ENCODE measurements at places on chromosomes 5 and 9.

DNA sequence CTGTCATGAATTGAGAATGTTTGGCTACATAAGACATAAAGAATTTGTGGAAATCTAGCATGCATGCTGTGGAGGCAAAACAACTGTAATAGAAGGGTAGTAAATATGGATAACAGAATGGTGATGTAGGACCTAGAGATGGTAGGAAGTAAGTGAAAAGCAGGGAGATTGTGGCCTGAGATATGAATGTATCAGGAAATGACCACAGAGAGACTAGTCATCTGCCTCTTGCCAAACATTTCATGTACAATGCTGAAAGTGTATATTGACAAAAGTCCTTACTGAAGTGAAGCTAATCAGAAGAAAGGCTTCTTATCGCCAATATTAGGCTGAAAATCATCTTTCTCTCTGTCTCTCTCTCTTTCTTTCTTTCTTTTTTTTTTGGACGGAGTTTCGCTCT is 873.1 kb upstream of the CTNND2 start:
- no peak for DNase-seq

DNA sequence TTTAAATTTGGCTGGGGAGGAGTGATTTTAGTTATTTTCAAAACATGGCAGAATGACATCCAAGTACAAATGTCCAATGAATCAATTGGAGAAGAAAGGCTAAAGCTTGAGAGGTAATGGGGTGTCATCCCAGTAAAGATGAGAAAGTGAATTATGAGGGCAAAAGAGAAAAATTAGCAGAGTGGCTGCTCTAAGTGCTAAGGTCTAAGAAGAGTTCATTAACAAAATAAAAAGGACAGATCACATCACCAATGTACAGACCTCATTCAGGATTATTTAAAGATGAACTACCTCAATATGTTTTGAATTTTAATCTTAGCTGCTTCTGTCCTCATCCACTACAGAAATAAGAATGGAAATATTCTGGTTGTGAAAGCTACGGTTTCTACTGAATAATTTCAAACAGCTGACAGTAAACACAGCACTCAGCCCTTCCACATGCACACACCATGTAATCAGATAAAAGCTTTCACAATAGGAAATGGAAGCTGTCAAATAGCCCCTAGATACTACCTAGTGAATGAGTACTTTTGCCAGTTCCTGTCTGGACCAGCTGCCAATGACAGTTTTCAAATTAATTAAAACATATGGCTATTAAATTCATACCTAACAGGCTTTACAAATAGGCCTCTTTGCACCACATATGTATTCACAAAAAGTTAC is 171.5 kb downstream of the SSBP2 start:
- no peak for DNase-seq

- no peak for DNase-seq
Observed at GRCh38 chr5:177368869-177369644, 11.3 kb downstream of the RGS14 start.

GRCh38 chr5:117888688-117889087 is 1099.7 kb downstream of the DTWD2 start:
- DNase-seq: no peak

DNA sequence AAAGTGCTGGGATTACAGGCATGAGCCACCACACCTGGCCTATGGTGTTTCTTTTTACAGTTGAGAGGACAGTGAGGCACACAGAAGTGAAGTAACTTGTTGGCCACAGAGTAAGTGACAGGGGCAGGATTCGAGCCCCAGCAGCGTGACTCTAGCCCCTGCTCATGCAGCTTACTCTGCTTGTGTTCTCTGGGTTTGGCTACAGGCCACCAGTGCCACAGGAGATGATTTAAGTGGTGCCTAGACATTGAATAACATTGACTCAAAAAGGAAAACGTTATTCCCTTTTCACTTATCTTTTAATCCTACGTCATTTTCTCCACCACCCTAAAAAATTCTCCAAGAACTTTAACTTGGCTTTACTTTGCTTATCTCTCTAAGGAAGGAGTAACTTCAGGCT is 61.4 kb downstream of the SNX24 start:
- no peak for DNase-seq

- no peak for DNase-seq
Observed at GRCh38 chr5:172442592-172442991, 11.7 kb downstream of the SH3PXD2B start.

DNA sequence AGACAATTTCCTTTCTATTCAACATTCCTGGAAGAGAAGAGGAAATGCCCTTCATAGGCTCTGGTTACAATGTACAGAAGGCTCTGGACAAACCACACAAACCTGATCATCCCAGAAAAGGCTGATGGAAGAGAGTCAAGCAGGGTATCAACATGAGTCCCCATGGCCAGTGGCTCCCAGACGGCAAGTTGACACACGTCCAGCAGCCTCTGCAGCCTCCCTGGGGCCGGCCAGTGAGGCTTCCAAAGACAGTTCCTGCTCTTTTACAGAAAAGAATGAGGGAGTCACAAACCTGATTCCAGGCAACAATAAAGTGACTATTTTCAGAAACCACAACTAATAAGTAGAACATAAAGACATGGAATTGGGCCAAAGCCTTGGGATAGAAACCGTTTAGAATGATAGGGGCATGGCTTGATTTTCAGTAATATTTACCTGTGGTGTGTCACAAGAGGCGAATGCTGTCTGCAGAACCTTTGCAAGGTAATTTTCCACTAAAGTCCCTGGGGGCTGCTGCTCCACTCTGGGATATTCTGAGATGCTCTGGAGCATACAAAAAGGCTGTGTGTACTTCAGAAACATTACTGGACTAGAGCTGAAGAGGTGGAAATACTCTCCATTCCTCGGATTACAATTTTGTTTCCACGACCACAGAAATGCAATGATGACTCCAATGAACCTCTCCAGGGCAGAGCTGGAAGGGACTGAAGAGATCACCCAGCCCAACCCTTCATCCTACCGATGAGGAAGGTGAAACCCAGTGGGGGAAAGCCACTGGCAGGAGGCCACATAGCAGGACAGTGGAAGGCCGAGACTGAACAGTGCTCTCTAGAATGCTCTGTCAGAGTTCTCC is 10.4 kb downstream of the MED27 start:
- DNase-seq: no peak

DNA sequence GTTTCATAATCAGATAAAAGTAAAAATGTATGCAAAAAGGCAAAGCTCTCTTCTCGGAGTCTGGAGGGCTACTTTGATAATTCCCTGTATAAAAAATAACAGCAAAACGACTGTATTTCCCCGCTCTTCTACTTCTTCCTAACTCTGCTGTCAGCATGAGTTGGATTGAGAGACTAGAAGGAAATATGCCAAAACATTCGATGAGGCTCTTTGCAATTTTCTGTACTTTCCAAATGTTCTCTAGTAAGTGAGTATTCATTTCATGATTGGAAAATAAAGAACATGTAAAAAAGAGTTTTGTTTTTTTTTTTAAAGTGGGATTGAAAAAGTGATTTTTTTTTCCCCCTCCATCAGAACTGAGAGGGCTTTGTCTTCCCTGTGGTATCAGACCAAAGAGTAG is 677.5 kb downstream of the ACTL7B start:
- DNase-seq: no peak

GRCh38 chr9:93645149-93645889 is 68.9 kb downstream of the PHF2 start:
- DNase-seq: peak; percentile 6

DNA sequence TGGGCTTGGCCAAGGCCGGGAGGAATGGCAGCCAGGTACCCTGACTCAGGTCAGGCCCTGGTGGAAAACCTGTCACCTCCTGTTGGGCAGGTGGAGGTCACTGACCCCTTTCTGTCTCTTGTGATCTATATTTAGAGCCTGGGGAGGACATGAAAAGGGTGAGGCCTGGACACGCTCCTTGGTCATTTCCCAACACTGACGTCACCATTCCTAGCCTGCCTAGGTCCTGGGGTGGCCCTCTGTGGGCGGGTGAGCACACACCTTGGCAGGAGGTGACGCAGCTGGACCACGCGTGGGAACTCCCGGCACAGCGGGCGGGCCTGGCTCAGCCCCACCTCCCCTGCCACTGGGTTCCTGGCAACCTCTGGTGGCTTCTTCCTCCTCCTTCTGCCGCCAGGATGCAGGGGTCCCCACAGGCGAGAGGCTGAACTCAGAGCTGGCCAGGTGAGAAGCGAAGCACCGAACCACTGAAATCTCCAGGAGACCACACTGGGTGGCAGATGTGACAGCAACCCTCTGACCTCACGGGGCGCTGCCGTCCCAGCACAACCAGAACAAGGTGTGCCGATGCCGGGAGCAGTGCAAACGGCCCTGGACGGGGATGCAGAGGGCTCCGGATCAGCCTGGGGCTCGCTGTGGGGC is 6.4 kb upstream of the RALGDS start:
- DNase-seq: peak; percentile 85

DNA sequence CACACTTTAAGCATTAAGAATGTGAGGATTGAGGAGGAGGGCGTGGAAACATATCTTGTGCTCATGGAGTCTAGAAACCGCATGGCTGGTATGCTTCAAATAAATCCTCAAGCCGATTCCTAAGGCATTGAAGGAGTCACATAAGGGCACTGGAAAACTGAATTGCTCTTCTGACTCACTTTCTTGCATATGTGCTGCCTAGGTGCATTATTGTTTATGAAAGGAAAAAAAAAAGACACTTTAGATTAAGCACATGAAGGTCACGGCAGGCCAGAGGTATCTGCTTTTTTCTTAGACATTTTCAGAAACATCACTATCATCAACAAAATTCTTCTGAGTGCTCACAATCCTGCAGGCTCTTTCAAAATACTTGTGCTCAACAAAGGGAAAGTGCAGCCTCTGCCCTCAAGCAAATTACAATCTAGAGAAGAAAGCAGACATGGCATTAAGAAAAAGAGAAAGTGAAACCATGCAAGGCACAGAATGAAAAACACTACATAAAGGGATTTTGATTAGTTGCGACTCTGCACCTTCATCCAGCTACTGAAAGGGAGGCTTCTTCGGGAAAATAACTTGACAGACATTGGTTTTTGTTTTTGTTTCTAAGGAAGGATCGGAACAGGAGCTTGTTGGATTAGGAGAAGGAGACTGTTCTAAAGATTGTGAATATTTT is 2117.6 kb downstream of the MAT2B start:
- no peak for DNase-seq

- DNase-seq: no peak
Observed at GRCh38 chr5:148972396-148972795, 90.5 kb downstream of the SH3TC2 start.

DNA sequence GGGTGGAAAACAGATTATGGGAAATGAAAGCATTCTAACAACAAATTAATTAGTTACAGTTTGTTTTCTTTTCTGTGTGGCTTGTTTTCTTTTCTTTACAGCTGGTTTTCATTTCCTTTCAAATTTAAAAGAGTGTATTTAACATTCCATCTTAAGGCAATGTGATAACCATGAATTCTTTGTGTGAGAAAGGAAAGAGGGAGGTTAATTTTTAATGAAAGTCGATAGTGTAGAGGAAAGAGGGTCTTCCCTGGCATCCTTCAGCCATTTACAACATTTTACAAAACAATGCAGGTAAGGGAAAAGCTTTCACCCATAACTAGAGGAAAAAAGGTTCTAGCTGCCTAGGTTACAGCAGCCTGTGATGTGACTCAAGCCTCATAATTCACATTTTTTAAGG is 43.9 kb upstream of the IL33 start:
- no peak for DNase-seq

GRCh38 chr9:114798780-114799427 is 6.9 kb downstream of the TNFSF15 start:
- DNase-seq: no peak

GRCh38 chr5:32076699-32077695 is 97.1 kb downstream of the GOLPH3 start:
- DNase-seq: peak; percentile 21

GRCh38 chr5:7208938-7209337 is 187.0 kb upstream of the ADCY2 start:
- no peak for DNase-seq

DNA sequence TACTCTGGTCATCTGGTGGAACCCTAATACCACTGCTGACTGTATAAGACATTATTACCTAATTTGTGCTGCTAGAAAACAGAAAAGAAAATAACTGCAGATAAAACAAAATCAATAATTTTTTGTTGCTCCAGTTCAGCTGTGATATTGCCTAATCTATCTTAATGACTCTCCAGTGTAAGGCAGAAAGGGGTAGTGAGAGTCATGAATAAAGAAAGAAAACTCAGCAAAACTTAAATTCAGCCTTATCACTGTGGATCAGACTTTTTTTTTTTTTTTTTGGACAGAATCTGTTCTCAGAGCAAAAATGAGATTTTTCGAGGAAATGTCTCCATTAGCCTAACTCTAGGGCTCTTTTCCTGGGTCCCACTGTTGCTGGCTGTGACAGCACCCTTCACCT is 1.1 kb upstream of the DOCK2 start:
- no peak for DNase-seq

DNA sequence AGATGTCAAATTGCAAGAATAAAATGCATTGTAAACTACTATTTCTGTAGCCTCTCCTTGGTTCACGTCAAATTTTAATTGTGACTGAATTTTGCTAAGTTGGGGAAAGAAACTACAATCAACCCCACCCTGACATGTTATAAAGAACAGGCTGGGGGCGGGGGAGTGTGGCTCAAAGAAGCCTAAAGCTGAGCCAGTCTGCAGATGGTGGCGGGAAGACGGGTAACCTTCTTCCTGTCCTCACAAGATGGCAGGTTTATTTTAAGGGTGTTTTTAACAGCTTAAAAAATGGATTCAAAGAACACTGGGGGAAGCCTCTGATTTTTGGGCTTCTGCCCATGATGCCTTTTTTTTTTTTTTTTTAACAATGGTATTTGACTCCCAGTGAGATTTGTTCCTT is 68.5 kb upstream of the MELK start:
- peak; percentile 11 for DNase-seq

DNA sequence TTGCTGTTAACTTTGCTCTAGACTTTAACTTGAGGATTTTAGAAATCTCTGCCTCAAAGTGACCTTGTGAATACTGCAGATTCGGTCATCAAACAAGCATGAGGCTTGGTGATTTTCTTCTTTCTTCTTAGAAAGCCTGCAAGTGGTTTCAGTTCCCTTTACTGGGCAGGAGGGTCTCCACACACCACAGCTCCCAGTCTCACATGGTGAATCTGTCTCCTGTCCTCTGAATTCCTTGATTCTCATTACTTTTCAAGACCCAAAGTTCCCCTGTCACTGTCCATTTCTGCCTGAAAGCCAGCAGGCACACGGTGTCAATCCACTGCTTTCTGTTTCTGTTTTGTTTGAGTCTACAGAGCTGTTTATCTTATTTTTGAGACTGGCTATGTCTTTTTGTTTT is 14.1 kb downstream of the HSPB3 start:
- no peak for DNase-seq

DNA sequence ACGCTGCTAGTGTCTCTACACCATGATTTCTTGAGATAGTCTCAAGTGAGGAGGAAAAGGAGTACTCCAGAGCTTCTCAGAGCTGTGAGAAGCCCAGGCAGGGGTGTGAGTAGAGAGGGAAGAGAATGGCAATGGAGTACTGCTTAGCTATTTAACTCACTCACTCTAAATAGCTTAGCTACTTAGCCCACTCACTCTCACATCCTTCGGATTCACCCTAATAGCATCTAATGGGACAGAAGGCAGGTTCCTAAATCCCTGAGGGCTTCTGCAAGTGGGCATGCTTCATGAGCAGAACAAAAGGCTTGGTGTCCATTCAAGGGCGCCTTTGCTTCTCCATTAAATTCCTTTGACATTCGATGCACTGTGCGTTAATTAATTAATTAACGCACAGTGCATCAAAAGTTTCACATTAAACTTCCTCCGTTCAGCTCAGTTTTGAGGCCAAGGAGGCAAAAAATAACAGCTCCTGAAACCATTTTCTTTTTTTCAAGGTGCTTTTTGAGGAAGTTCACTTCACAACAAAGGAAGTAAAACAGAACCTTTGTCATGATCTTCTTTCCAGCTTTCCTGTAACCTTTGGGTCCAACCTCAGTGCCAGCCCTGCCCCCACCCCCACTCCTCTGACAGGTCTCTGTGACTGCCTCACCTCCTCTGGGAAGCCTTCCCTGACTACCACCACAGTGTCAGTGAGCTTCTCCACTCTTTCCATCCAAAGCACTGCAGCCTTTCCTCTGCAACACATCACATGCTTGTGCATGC is 294.0 kb downstream of the SEC61B start:
- DNase-seq: no peak

All from CD4-positive, alpha-beta T cell treated with Interleukin-4 for 1 hour (primary cell).